Astrocyte of the hippocampus (primary cell): ENCODE measurements at places on chromosomes 6 and 20.
A peak's percentile ranks its signal among the peaks of the same experiment; 100 is the strongest.

GRCh38 chr20:63081351-63081750 lies 74.6 kb upstream of the BHLHE23 start:
- DNase-seq, result no peak

GRCh38 chr6:62623846-62624532 lies 338.0 kb upstream of the KHDRBS2 start:
- DNase-seq, result no peak

GRCh38 chr6:108622641-108623298 lies 62.1 kb downstream of the FOXO3 start:
- DNase-seq, result peak; percentile 85

- DNase-seq, result peak; percentile 62
Measured at GRCh38 chr6:52389626-52390360, 27.8 kb downstream of the PAQR8 start.

DNA sequence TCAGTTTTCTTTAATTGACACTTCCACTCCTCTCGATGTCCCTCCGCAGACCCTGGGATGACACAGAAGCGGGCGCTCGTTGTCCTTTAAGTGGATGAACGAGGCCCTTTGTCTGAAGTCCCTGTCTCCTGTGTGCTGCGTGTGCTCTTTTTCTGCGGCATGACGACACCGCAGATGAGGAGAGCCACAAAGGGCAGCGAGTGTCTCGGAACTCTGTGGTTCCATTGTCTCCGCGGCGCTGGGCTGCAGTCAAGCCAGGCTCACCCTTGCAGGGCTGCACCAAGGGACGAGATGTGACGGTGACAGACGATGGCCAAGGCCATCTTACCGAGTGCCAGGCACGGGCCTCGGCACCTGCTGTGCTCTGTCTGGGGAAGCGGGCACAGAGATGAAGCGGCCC lies 10.6 kb downstream of the PRR18 start:
- DNase-seq, result no peak

DNA sequence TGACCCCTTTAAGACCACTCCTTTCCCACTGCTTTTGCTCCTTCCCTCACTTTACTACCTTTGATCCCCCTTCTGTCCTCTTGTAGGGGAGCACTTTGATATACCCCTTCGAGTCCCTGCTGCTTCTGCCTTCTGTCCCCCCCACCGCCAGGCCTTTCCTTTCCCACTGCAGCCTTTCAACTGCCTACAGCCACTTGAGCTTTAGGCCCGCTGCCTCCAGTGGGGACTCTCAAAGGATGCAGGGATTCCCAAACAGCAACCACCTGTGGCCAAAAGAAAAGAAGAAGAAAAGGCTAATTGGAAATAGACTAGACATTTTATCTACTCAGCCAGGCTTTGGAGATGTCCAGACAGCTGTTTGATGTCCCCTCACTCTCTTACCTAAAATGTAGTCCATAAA lies 77.0 kb upstream of the DTNBP1 start:
- DNase-seq, result no peak

DNA sequence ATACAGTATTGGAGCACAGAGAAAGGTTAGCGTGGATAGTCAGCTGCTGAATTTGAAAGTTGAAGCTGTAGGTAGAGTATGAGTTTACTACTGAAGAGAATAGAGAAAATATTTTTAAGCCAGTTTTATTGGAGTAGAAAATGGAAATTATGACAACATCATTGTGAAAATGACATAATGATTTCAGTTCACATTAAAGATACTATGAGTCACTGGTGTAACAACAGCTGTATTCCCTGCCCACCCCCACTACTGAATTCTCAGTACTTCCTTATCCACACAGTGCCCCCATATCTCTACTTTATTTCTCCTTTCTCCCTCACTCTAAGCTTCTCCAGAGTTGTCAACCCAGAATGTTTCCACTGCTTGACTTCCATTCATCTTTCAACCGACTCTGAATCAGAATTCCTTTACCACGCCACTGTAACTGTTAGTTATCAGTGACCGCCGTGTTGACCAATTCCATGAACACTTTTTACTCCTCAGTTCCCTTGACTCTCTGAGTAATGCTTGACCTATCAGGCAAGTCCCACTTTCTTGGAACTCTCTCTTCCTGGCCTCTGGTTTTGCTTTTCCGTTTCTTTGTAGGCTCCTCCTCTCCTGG lies 139.6 kb downstream of the AIG1 start:
- DNase-seq, result no peak

- DNase-seq, result no peak
Measured at GRCh38 chr6:56756791-56757587, 114.3 kb upstream of the DST start.

GRCh38 chr20:61664556-61665320 lies 400.9 kb downstream of the TAF4 start:
- peak; percentile 43 for DNase-seq

DNA sequence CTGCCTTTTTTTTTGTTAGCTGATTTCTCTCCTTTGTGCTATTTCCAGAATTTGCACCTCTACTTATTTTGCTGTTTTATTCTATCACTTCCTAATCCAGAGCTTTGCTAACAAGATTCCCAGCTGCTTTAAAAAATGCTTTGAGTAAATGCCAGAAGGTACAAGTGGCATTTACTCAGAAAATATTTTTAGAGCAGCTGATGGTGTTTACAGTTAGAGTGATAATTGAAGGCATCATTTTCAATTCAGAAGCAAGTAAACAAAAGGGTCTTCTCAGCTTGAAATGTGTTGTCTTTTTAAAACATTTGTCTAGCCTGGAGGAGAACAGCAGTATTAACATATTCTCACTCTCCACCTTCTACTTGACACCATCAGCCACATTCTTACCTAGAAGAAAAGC lies 99.9 kb downstream of the OTOR start:
- DNase-seq, result no peak

- peak; percentile 7 for DNase-seq
Measured at GRCh38 chr6:80460257-80460865, 353.9 kb downstream of the BCKDHB start.

DNA sequence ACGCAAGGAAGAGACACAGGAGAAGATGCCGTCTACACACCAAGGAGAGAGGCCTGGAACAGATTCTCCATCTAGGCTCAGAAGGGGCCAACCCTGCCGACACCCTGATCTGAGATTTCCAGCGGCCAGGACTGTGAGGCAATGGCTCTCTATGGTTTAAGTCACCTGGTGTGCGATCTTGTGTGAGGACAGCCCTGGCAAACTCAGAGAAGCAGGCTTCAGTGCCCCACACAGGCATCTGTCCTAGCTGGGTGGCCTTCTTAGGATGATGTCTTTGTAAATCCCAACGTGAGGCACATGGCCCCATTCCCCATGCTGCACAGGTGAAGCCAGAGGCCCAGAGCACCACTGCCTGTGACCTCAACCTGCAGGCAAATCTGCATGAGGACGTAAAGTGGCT lies 87.6 kb upstream of the FRMD1 start:
- DNase-seq, result no peak

DNA sequence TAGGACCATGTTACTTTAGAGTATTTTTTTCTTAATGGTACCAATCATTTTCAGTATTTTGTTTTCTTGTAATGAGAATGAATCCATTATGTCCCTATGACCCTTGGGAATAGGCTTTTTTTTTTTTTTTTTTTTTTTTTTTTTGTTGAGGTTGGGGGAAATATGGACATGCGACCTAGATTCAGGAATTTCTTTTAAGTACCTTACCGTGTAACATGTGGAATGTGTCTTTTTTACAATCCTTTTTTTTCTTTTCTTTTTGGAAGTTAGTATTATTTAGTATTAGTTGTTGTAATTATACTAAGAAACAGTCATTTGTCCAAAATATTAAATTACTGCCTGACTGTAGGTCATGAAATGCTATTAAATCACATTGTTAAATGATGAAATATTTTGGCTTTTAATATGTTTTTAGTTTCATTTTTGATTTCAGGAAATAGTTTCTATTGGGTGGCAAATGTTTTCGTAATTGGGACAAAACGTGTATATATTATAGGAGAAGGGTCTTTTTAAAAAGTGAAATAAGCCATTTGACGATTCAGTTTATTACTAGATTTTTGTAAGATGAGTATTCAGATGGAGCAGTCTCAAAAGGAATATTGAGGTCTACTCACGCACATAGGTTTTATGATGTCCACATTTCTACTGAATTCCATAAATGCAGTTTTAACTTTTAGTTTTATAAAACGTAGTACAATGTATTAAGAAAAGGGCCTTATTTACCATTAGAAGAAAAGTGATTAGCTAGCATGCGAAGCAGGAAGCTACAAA lies 4.9 kb downstream of the ARID1B start:
- no peak for DNase-seq
